BE2C (cell line): ENCODE measurements at places on chromosomes 16 and 17.

DNA sequence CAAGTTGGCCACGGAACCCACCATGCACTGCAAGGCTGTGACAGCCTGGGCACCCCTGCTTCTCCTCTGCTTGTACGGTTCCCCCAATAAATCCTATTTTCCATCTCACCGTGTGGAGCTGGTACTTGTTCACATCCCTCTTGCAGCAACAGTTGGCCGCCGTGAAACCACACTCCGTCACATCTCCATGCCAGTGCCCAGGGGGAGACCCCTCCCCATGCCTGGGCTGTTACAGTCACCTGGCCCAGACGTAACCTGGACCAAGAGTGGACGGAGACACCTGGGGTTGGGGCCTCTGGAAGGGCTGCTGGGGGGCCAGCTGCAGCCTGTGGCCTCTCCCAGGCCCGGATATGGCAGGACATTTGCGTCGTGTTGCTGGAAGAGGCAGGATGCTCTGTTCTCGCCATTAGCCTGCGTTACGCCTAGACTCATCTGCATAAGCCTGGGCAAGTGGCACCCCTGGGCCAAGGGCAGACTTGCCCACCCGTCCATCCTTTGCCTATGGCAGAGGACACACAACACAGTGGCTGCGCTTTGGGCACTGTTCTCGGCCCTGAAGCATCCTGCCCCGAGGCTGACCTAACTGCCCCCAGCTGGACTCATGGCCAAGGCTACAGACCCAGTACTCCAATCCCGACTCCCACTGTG is 14.2 kb upstream of the KREMEN2 start:
- DNase-seq = no peak

GRCh38 chr16:61763013-61763412 is 273.2 kb downstream of the CDH8 start:
- DNase-seq = no peak

- no peak for DNase-seq
Observed at GRCh38 chr16:50298075-50298460, 31.7 kb downstream of the ADCY7 start.

GRCh38 chr17:82029391-82029790 is 2.1 kb upstream of the RAC3 start:
- no peak for DNase-seq

DNA sequence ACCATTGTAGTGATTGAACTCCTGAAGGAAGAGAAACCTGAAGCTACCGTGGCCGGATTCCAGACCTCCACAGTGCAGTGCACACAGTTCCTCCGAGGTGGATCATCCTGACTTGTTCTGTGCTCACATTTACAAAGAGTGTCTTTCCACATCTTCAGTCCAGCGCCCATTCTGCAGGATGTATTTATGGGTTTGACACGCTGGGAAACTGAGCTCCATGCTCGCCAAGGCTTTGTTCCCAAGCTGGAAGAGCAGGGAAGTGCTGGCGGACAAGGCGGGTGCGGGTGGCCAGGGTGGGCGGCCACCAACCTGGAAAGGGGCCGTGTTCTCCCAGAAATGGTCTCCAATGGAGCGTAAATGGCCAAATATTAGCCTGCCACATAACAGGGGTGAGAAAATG is 227.9 kb downstream of the IRF8 start:
- DNase-seq = no peak

GRCh38 chr17:49194297-49194607 is 16.1 kb downstream of the GNGT2 start:
- no peak for DNase-seq

- DNase-seq = no peak
Observed at GRCh38 chr16:48818257-48818656, 208.3 kb upstream of the N4BP1 start.

DNA sequence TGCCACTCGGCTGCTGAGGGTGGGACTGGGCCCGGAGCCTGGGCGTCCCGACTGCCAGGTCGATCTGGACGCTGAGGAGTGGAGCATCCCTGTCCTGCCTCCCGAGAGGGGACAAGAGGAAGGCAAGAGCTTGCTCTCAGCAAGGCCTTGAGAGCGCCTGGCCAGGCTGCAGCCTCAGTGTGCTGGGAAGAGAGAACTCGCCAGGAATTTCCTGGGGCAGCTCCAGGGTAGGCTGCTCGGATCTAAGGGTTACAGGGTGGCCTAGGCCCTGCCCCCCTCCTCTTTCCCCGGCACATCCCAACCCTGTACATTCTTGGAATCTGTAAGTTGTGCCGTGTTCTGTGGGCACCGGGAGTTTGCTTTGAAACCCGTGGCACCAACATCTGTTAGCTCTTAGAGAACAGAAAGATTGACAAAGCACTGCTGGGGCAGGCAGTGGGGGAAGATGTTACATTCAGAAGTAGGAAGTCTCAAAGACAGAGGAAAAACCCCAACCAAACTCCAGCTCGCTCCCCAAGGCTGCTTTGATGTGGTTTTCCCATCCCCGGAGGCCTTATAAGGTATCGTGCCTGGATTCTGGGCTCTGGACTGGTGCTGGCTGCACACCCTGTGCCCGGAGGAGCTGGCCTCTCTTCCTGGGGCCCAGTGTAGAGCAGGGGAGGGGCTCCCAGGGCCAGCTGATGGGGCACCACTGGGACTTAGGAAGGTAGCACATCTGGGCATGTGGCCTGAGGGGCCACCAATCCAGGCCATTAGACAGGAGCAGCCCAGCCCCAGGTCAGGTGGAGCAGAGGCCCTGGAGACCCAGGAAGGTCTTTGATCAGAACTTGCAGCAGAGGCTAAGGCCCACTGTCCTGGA is 55.2 kb downstream of the NKD1 start:
- DNase-seq = no peak

GRCh38 chr17:30161601-30162000 is 45.0 kb downstream of the NSRP1 start:
- DNase-seq = no peak

- DNase-seq = no peak
Observed at GRCh38 chr17:4511199-4511932, 12.7 kb downstream of the SPNS2 start.
